Dermis microvascular lymphatic vessel endothelial cell (primary cell): ENCODE measurements at places on chromosomes 5 and 9.

GRCh38 chr5:81789033-81789432 is 38.1 kb upstream of the SSBP2 start:
- DNase-seq, result peak; percentile 43

DNA sequence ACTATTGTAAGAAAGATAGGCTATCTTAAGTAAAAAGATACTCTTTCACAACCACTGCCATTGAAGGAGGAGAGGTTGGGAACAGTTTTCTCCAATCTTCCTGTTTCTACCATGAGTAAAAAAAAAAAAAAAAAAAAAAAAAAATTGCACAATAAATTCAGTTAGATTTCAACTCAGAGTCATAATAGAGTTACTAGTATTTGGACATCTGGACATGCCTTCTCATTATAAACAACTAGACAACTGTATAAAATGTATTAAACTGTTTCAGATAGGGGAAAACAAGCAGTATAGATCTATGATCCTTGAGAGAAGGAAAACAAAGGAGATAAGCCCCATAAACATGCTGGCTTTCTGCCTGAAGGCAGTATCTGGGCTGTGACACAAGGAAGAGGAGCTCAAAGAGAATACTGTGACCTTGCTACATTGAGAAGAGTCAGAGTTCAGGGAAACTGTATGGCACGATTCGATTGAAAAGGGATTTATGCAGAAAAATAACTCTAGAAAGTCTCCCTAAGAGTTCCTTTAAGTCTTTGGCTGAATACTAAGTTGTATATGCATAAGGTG is 249.2 kb upstream of the POU5F2 start:
- DNase-seq, result no peak

GRCh38 chr5:38099205-38100168 is 158.9 kb upstream of the EGFLAM start:
- no peak for DNase-seq

GRCh38 chr5:80238778-80239679 is 16.8 kb downstream of the SERINC5 start:
- DNase-seq, result peak; percentile 36

DNA sequence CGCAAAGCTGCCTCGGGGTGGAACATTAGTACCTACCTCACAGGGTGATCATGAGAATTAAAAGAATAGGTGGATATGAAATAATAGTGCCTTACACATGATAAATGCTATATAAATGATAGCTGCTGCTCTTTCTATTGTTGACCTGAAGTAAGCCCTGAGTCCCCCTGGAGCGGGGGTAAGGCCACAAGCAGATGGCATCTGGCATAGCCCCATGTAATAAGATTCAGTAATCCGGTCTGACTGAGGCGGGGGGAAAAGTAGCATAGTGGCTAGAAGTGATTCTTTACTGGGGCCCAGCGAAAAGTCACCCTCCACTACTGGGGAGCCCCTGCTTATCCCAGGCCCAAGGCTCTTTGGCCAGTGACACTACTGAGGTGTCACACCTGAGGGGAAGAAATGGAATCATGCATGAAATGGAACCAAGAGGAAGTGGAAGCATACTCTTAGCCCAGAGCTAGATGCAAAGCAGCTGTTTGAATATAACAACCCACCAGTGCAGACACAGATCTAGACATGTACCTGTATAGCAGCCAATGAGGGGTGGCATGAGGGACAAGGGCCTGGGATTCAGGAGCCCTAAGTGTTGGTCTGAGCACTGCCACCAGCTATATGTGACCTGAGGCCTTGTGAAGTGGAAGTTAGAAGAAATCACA is 16.1 kb upstream of the FGFR4 start:
- DNase-seq, result no peak

- DNase-seq, result peak; percentile 87
Measured at GRCh38 chr9:34139477-34140146, 13.1 kb upstream of the DCAF12 start.

DNA sequence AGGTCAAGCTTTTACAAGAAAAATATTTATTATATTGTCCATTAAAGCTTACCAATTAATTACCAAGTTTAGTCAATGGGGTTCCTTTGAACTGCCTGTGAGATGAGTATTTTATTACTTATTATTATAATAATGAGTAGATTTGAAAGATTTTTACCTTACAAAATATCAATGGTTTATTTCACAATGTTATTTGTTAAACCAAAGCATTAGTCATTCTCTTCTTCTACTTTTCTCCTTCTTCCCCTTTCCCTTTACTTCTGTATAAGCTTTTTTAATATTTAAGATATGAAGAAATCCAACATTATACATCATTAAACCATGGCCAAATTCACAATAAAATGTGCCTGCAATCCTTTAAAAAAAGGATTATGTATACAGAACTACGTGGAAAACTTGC is 369.5 kb downstream of the ARL15 start:
- no peak for DNase-seq

- DNase-seq, result no peak
Measured at GRCh38 chr5:133900534-133901270, 67.7 kb downstream of the C5orf15 start.

GRCh38 chr5:159987031-159987674 is 21.8 kb upstream of the TTC1 start:
- DNase-seq, result peak; percentile 27

DNA sequence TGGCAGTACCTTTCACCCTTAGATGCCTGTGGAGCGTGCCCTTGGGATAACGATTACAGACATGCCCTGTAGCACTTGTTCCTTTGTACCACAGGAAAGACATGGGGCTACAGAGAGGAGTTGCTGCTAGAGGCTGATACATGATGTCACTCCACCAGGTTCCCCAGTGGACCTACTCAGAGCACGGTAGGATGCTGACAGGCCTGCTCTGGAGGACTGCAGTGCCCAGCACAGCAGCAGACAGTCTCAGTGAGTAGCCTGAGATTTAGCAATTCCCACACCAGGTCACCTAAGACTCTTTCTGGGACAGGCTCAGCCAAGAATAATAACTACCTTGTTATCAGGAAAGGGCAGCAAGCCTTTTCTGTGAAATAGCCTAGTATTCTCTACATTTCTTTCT is 28.8 kb downstream of the PDE4D start:
- DNase-seq, result no peak

DNA sequence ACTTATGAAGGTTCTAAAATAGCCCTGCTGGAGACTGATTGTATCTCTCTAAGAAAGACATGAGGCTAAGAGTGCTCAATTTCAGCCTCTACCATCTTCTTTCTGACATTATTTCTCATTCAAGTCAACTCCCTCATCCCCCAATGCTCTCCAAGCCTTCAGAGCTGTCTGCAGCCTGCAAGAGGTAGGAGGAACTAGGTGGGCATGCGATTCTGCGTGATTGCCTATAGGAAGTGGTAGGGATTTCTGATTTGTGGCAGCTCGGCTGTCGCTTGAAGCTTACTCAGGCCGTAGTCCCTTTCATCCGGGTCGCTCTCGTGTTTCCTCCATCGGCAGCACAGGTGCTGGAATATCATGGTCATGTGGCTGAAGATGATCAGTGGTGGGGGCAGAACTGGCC is 138.1 kb upstream of the KLF9 start:
- no peak for DNase-seq

DNA sequence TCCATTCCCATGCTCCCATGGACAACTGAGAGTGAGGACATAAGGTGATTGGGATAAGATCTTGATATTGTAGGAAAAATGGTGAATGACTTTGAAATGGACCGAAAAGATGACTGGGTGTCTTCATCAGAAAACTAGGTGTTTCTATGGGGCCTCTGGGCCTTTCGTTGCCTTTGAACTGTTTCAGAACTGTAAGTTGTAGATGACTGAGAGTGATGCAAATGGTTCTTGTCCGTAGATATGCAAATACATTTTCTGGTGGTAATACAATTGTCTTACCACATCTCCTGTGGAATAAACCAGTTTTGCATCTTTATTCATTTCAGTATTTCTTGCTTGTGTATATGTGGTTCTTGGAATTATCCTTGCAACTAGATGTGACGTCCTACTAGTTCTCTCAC is 16.0 kb upstream of the TEX48 start:
- no peak for DNase-seq

DNA sequence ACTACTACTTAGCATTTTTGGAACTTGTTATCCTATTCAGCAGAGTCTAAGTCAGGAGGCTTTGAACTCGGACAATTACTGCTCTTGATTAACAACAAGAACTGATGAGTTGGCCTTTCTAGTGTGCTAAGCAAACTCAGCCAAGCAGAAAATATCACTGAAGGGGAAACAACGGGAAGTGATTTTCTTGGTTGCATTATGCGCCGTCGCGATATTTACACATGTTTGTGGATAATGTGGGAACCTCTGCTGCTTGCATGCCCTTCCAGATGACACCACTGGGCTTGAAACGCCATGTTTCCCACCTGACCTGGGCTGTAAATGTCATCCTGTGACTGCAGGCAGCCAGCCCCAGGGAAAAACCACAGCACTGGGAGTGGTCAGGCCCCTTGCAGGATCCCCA is 205.5 kb downstream of the PAX5 start:
- DNase-seq, result no peak

- no peak for DNase-seq
Measured at GRCh38 chr9:3329361-3329760, 196.4 kb downstream of the RFX3 start.

- DNase-seq, result no peak
Measured at GRCh38 chr5:157801-158200, 33.5 kb upstream of the LRRC14B start.

DNA sequence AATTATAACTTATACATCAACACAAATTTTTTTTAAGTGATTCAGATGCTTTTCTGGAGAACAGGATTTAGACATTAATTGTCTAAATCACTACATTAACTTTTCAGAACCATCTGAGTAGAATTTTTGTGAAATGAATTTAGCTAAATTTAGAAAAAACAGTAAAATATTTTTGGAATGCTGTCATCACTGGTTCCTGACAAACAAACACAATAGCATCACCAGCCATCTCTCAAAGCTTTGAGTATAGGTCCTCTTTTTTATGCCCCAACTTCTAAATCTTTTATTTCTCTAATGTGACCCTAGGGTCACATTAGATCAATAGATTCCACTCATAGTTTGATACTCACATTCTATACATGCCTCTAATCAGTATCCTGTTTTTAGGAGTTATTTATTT is 104.6 kb downstream of the PRR16 start:
- DNase-seq, result no peak

GRCh38 chr9:8025551-8025950 is 226.0 kb upstream of the DMAC1 start:
- DNase-seq, result no peak

- no peak for DNase-seq
Measured at GRCh38 chr9:33048054-33048465, 23.0 kb downstream of the DNAJA1 start.

DNA sequence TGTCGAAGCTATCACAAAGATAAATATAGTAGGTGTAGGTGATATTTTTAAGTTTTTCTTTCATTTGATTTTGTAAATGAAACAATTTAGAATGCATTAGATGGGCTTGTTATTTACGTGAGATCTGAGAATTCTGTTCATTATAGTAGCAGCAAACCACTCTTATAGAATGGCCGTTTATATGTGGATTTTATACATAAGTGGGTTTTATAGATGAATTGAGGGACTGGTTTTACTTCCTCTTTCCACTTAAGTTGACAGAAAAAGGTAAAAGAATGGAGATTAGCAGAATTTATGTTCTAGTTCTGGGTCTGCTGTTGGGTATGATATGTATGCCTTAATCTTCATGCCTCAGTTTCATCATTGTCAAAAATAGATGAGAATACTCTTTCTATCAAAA is 5.6 kb downstream of the RMI1 start:
- DNase-seq, result no peak

- no peak for DNase-seq
Measured at GRCh38 chr5:53322257-53322656, 158.2 kb upstream of the FST start.

DNA sequence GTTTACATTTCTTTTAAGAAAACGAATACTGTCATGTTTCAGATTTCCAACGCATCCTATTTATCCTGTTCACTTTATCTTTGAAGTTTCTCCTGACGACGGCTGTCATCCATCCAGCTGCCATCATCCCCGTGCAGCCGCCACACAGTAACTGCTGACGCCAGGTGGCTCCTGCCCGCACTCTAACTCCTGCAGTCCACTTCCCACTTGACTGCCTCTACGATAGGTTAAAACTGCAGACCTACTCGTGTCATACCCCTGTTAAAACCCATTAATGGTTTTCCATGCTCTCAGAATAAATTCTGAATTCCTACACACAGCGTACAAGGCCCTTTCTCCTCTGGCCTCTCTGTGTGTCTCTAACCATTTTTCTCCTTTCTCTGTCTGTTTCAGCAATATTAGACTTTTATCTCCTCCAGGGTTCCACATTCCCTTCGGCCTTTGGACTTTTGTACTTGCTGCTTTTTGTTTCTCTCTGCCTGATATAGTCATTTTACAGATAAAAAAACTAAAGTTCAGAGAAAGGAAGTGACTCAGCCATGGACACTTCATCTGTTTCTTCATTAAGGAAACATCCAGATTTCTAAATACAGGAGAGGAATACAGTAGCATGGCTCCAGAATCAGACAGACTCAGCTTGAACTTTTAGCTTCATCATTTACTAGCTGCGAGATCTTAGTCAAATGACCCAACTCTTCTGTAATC is 84.9 kb downstream of the ADAMTS12 start:
- no peak for DNase-seq

DNA sequence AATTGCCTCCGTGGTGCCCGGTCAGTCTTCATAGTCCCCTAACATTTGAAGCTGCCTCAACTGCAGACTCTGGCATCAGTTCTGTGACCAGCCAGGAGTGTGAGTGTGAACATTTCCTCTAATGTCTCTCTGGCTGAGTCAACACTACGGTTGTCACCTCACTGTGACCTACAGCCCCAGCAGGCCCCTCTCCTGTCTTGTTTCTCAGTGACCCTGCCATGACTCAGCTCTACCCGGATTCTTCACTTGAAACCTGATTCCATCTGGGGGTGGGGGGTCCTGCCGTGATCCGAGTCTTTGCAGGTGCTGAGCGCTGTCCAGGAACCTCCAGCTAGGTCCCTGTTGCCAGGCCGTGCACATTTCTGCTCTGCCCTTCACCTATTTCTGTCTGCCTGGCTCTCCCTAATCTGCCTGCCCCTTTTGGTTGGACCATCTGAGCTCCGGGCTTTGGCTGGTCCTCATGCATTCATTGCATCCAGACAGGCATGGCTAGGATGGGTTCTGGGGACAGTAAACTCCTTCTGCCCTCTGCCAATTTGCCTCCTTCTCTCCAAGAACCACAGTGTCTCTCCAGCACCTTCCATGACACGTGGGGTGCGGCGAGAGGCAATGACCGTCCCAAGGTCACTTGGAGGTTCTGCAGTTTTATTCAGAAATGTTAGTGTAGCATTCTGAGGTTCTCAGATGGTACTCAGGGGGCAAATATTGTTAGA is 24.2 kb downstream of the STC2 start:
- DNase-seq, result no peak

- DNase-seq, result no peak
Measured at GRCh38 chr5:160105686-160106360, 13.4 kb downstream of the PWWP2A start.

GRCh38 chr5:138815529-138815928 is 59.6 kb downstream of the LRRTM2 start:
- DNase-seq, result no peak

- peak; percentile 24 for DNase-seq
Measured at GRCh38 chr9:127813686-127814226, 11.1 kb downstream of the FPGS start.

DNA sequence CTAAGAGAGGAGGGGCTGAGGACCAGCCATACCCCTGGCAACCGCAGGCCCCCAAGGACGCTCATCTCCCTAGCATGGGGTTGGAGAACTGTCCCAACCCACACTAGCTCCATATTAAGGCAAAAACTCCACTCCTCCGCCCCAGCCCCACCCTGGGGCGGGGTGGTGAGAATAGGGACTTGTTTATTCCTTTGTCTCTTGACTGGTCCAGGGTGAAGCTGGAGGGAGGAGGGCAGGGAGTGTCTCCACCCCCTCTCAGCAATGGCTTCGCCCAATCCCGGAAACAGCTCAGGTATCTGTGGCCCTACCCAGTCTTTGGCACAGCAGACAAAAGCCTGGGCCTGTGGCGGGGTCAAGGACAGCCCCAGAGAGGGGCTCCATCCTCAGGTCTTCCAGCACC is 16.9 kb downstream of the PRRX2 start:
- DNase-seq, result no peak
